ENCODE measurements at places on chromosomes 1 and 21.

GRCh38 chr1:6672558-6672957, 29.1 kb downstream of the DNAJC11 start:
- no peak for DNase-seq

- DNase-seq: no peak
Measured at GRCh38 chr1:96515430-96515829, 206.2 kb upstream of the PTBP2 start.

DNA sequence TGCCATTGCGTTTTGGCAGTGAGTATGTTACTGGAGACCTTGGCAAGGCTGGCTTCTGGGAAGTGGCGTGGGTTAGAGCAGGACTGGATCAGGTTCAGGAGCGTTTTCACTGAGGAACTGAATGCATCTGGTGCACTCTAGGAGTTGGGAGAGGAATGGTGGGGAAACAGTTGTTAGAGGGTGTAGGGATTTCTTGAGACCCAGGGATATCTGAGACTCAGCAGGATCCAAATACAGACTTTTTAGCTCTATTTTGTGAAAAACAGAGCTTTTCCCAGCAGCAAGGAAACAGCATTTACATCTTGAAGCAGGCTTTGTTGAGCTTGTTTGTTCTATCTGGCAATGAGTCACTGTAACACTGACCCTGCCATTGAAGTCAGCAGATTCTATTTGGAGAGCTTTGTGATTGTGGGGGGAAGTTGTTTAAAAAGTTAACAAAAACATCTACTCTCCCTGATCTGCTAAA, 56.9 kb upstream of the NRIP1 start:
- no peak for DNase-seq

GRCh38 chr1:8767006-8767405, 50.4 kb downstream of the RERE start:
- no peak for DNase-seq

DNA sequence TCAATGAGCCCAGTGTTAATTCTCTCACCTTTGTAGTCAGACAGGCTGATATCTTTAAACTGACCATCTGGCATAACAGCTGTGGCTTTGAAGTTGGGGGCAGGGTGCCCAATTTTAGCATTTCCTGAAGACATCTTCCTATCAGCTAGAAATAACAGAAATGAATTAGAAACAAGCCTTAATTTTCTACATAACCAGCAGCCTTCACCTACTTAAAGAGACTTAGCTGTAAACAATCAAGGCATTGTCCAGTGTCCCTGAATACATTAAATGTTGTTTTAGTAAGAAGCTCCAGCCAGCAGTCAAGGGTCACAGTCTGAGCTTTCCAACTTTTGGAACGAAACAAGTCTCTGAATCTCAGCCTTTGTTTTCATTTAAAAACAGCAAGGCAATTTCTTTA, 2.8 kb downstream of the PRDX1 start:
- no peak for DNase-seq
